Germinal center (tissue), 1 donor: ENCODE measurements at places on chromosomes 1 and 21.
A peak's percentile ranks its signal among the peaks of the same experiment; 100 is the strongest.

DNA sequence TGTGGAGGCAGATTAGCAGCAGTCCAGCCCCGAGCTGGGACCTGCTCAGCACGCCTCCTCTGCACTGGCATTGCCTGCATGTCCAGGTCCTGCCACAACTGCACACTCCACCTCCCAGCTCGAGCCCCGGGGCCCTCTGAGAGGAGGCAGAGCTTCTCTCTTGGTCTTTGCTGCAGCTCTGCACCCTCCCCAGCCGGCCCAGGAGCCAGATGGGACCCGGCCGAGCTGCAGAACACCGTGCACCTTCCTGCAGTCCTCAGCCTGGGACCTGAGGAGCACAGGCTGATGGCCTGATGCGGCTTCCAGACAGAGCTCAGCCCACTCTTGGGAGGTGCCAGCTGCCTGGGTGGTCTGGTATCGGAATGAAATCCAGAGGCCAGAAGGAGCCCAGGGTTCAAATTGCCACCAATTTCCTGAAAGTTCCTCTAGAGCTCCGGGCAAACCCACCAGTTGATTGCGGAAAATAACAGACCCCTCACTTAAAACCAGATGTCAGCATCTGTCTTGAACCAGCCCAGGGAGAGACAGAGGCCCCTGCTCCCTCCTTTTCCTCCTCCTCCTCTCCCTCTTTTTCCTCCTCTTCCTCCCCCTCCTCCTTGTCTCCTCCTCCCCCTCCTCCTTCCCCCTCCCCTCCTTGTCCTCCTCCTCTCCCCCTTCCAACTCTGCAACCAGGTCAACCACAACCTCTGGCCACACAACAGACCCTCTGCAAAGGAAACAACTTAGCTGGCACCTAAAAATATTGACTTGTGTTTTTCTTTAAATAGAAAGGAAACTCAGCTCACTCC lies 10.6 kb upstream of the SPSB1 start:
- DNase-seq, result no peak

GRCh38 chr1:23169727-23170335 lies 1.2 kb upstream of the LUZP1 start:
- peak; percentile 37 for DNase-seq

- no peak for DNase-seq
Measured at GRCh38 chr21:15060543-15061175, 4.1 kb downstream of the NRIP1 start.

DNA sequence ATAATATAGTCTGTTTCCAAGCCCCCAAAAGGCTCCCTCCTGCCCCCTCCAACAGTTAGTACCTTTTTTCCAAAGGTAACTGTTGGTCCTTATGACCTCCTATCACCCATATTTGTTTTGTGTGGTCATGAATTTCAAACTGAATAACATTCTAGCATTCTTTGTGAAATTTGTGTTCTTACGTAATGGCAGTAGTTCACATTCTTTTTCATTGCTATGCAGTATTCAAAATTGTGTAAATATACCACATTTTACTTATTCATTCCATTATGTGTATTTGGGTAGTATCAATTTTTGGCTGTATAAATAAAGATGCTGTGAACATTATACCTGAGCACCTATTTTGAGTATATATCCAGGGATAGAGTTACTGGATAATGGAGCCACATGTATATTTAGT lies 13.4 kb downstream of the RNF11 start:
- no peak for DNase-seq

DNA sequence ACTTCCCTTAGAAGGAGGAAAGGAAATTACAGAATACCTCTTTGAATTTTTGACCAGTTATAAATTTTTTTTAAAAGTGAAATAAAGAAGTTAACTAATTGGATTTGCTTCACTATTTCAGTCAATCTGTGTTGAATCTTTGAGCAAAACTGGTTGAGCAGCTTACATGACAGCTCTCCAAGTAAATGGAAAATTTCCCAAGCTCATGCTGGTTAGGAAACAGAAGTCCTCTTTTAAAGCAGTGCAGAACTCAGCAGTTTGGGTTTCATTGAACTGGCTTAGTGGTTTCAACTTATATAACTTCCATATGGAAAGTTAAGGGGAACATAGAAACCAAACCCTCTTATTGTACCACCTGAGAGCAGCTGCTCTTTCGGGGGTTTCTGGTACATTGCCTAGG lies 250.5 kb downstream of the PDE4B start:
- no peak for DNase-seq

DNA sequence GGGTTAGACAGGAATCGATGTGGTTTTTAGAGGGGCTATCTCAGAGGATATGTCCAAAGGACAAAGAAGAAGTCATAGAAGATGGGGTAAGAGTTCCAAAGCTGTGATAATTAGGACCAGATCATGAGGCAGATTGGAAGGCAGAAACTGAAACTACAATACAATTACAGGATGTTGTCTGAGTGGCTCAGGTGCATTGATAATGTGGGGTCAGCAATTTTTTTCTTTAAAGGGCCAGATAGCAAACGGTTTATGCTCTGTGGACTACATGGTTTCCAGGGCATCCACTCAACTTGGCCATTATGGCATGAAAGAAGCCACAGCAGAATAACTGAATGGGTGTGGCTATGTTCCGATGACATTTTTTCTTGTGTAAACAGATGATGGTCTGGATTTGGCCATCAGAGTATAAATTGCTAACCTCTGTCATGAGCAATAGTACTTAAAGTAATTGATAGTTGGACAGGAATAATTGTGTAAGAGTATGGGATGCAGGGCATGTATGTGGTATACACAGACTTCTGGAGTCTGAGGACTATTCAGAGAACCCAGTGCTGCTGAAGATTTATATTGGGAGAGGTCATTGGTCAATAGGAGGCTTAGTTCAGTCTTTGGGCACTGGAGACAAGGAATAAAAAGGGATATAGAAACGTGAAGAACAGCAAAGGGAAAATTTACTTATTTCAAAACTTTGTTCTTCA lies 198.4 kb upstream of the ADGRL4 start:
- no peak for DNase-seq

DNA sequence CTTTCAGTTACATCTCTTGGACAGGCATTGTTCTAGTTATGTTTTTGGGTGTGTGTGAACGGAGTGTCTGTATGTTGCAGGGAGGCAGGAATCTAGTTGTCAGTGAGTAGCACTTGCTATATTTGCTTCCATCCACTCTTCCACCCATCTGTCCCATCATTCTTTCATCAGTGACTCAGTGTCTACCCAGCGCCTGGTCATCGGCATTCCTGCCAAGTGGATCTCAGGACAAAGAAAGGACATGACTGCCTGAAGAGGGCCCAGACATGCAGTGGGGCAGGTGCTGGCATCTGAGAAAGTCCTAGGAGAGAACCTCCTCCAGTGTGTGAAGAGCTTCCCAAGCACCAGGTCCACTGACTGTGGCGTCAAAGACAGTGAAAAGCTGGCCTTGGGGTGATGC lies 27.3 kb upstream of the MAGOH start:
- no peak for DNase-seq

- DNase-seq, result no peak
Measured at GRCh38 chr1:40451238-40451585, 936 bp downstream of the ZFP69B start.

- no peak for DNase-seq
Measured at GRCh38 chr1:179820226-179820970, 57.2 kb downstream of the TOR1AIP2 start.

- DNase-seq, result no peak
Measured at GRCh38 chr1:56590520-56591011, 11.2 kb upstream of the PLPP3 start.

DNA sequence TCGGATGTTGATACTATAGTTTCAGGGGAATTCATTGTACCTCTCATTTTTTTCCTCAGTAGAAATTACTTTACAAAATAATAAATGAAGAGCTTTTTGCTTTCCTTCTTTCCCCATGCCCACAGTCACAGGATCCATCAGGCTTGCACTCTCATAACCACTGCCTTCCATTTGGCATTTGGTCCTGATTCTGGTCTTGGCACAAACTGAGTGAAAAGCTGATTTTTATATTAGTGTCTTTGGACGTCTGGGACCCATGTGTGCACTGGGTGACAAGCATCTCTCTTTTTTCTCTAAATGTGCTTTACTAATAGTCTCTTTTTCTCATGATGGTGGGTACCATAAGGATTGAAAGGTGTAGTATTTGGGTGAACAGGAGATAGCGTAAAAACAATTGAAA lies 2.8 kb downstream of the ELAVL4 start:
- no peak for DNase-seq

GRCh38 chr1:26009796-26010447 lies 11.7 kb upstream of the EXTL1 start:
- DNase-seq, result no peak

DNA sequence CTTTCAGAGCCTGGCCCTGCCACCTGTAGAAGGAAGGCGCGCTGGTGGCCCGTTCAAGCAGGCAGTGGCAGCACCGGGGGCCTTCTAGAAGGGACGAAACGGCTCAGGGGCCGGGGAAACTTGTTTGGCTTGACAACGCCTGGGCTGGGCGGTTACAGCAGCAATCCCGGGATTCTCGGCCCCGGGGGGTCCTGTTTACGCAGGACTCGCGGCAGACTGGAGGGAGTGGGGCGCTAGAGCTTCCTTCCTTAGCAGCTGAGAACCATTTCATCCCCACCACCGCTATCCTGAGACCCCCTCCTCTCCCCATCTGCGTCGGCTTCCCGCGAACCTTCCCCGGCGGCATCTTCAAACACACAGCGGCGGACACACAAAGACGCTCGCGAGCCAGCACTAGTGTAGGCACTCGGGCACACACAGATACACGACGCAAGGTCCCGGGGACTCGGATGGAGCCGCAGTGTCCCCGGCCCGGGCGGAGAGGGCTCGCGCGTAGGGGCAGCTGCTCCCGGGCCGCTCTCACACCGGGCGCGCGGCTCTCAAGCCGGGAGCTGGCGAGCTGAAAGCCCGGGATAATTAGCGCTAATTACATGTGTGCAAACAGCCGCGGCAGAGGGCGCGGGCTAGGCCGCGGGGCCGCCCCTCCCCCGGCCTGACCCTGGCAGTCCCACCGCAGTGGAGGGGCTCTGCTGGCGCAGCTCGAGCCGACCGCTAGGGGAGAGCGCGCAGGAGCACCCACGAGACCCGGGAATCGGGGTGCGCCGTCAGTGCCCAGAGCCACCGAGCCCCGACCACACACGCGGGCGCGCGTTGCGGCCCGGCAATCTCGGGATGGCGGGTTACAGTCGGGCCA lies 271.4 kb downstream of the FOXD2 start:
- DNase-seq, result peak; percentile 58

DNA sequence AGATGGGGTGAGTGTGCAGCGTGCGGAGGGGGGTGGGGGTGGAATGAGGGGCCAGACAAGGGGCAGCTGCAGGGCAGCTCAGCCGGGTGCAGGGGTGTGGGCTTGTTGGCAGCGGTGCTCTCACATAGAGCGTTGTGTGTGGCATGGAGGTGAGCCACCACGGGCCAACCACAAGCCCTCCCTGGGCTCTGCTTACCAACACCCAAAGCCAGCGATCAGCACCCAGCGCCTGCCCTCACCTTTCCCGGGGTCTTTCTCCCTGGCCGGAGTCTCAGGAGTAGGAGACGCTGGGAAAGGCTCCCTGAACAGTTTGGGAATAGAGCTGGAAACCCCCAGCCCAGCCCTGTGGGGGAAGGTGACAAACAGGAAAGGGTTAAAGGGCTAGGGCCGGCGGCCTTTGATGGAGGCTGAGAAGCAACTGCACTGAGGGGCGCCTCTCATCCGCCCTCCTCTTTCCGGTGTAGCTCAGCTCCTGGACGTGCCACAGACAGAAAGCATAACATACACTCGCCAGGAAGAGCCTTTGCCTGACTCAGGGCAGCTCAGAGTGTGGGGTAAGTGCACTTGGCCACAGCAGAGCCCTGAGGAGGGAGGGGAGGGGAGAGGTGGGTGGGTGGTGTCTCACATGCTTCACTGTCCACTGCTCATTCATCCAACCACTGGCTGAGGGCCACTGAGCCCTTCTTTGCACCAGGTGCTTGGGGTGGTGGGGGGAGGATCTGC lies 577 bp downstream of the IKBKE start:
- peak; percentile 79 for DNase-seq

DNA sequence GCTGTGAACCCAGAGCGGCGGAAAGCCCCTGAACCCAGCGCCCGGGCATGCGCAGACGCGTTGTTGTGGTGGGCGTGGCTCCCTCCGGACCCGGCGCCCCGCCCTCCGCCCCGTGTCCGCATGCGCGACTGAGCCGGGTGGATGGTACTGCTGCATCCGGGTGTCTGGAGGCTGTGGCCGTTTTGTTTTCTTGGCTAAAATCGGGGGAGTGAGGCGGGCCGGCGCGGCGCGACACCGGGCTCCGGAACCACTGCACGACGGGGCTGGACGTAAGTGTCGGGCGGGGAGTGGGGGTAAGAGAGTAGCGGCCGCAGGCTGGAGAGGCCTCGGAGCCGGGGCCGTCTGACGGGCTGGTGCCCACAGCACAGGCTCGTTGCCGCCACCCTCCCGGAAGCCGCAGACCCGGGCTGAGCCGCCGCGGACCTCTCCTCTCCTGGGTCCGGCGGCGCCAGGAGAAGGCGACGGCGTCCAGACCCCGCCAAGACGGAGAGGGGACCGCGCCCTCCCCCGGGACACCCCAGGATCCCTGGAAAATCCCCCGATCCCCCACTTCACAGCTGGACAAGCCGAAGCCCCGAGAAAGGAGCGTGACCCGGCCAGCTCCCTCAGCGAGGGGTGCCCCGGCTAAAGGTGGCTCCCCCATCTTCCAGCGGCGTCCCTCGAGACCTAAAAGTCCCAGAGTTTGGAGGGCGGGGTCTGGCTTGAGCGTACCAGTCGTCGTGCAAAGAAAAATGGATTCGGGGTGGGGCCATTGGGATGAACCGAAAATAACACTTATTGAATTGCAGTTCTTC lies at the start of gene TMEM50A:
TMEM50A (plus strand) TSS at position 147 of the 794 bp plus-strand sequence. CDS start 2,153 bp downstream, outside the sequence.
- DNase-seq, result peak; percentile 90

GRCh38 chr1:107318932-107319331 lies 178.1 kb downstream of the NTNG1 start:
- DNase-seq, result peak; percentile 4

GRCh38 chr1:32801096-32801715 lies 16.0 kb downstream of the YARS1 start:
- DNase-seq, result no peak

DNA sequence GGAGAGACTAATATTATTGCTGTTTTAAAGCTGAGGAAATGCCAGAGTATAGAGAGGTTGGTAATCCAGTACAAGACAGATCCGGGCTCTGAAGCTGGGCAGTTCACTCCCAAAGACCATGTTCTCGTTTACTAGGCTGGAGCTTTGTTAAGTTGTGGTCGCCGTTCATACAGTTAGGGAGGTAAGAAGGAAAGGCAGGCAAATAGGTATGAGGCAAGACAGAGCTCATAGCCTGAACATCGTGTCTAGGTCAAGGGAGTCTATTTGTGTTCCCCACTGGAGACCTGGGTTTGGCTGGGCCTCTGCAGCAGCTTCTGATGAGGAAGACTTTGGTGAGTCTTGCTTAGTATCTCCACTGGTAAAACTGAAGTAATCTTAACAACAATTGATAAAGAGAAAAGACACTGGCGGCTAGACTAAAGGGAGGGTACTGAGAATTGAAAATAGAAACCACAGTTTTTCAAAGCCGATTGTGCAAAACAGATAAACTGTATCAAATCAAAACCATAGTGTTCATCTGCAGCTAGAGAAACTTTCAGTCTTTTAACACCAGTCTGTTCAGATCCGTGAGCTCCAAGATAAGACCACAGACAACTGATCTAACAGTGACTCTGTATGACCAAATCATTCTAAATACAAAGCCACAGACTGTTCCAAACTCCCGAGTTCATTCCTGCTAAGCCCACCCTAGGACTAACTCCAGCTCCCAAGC lies 217.0 kb upstream of the FAM78B start:
- no peak for DNase-seq

GRCh38 chr1:167654975-167655575 lies 25.0 kb downstream of the RCSD1 start:
- DNase-seq, result no peak
